Muscle of arm (tissue), 14 donors: ENCODE measurements at places on chromosomes 2 and 18. TPM values are rescaled to one million over a fixed set of nuclear protein-coding genes. Genes with fewer than 3 reads are reported as not detected.

The CNPPD1 gene
- polyA plus RNA-seq, result 34.2 TPM

The LBX2 gene
- polyA plus RNA-seq, result 1.5 TPM

The MZT2B gene
- 72.0 TPM for polyA plus RNA-seq

The SULT6B1 gene
- polyA plus RNA-seq, result not detected

The SPATA3 gene
- polyA plus RNA-seq, result not detected

The IGFBP5 gene
- polyA plus RNA-seq, result 608 TPM

The SLC4A3 gene
- polyA plus RNA-seq, result 7.0 TPM

The IMPACT gene
- polyA plus RNA-seq, result 31.5 TPM

- DNase-seq, result peak; percentile 47
Measured at GRCh38 chr2:119753041-119753929, 6.4 kb upstream of the PTPN4 start.

- DNase-seq, result no peak
Measured at GRCh38 chr2:205754924-205755321, 72.6 kb downstream of the NRP2 start.

DNA sequence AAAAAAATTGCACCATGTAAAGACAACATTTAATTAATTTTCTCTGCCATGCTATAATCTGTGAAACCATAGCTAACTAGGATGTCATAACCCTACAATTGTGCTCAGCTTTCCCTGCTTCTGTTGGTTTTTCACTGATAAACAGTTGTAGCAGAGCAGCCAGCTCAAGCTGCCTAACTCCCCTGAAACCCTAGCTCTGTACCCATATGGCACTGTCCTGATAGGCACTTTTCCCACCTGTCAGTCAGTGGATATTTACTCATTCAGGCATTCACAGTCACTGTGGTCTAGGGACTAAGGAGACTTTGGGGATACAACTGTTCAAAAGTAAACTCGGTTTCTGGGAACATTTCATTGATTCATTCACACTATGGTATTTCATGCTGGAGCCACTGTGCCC, 407.0 kb downstream of the DSEL start:
- DNase-seq, result no peak

GRCh38 chr2:37390777-37391176, 46.3 kb downstream of the QPCT start:
- DNase-seq, result no peak

DNA sequence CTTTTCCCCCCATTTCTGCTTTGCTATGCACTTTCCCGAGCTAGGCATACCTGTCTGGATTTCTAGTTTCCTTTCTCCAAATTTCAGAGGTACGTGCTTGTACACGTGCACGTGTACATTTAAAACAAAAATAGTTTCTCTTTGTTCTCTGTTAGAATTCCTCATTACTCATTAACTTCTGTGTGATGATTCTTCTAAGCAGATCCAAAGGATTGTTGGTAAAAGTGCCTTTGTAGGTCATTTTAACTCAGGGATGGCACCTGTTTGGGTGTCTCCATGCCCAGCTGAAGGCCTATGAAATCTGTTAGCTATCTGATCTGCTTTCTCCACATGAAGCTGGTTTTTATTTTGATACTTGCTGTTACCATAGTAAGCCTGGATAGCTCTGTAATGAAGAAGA, 264.3 kb downstream of the LPIN1 start:
- no peak for DNase-seq

DNA sequence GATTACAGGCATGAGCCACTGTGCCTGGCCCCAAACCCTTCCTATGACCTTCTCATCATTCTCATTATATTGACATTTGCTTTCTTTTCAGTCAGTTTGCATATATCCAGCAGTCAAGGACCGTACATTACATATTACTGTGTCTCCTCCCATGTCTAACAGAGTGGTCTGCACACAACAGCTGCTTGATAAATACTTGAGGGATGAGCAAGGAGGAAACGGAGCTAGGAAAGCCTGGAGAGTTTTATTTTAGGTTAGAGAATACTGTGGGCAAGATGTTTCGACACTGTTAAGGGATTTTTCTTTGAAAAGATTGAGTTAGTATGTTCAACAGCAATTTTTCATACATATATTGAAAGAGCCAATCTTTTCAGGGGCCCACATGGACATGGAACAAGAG, 76.2 kb upstream of the CHRNA1 start:
- no peak for DNase-seq

DNA sequence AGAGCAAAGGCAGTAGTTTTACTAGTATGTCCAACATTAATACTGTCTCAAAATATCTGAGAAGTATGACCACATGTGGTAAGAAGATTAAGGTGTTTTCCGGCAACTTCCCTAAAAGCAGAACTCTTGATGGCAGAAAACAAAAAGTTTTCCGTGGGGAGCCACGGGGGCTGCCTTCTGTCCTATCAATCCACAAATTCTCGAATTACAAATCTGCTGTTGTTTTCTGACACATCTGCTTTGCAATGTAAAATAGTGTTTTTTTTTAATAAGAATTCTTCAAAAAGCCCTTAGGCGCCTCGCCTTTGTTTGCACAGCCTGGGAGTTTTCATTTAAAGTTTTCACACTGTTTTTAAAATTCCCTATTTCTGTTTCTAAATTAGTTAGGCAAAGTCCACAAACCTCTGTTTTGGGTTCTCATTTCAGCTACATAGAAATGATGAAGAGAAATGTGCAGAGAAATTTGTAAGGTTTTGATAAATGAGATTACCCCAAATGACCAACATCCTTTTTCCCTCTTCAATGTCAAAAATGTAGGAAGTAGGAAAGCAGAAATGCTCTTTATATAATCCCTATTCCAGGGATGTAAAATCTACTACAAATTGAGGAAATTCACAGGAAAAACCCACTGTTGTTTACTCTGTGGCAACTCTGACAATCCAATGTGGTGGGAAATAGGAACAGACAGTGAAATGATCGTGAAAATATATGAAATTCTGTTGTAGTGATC, 385.8 kb downstream of the ZEB2 start:
- DNase-seq, result no peak

GRCh38 chr2:12293874-12294273, 422.9 kb upstream of the TRIB2 start:
- no peak for DNase-seq

DNA sequence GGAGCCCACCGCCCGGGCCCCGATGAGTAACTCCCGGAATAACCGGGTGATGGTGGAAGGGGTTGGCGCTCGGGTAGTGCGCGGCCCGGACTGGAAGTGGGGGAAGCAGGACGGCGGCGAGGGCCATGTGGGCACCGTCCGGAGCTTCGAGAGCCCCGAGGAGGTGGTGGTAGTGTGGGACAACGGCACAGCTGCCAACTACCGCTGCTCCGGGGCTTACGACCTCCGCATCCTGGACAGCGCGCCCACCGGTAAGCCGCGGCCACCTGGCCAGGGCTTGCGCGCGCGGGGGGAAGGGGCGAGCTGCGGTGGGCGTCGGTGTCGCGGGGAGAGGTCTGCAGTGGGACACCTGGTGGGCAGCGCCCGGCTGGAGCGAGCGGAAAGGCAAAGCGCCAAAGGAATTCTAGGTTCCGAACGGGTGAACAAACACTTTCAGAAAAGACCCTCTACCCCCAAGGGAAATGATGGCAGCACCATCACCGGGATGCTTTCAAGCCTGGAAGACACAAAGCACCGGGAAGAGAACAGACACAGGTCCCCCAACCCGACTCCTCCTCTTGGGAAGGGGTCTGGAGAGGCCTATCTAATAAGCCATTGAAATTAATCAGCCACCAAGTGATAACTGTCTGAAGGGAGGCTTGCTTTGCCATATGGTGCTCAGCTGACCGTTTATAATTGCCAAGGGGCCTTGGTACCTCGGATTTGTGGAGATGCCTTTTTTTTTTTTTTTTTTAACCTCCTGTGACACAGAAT, 1.1 kb downstream of the MIB1 start:
- DNase-seq, result peak; percentile 26

DNA sequence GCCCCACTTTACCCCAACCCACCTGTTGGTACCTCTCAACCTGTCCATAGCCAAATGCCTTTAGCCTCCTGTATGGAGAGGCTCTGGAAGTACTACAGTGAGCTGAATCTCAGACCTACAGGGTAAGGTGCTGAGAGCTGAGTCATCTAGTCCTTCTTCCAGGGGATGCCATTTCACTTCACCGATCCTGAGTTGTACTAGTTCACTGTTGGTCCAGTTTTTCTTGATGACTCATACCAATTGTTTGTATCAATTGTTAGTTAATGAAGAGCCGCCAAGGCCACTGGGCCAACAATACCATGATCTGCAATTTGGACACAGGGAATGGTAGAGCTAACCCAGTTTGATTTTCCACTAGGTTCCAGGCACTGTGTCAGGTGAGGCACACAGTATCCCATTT, 257.0 kb downstream of the CLIP4 start:
- no peak for DNase-seq

DNA sequence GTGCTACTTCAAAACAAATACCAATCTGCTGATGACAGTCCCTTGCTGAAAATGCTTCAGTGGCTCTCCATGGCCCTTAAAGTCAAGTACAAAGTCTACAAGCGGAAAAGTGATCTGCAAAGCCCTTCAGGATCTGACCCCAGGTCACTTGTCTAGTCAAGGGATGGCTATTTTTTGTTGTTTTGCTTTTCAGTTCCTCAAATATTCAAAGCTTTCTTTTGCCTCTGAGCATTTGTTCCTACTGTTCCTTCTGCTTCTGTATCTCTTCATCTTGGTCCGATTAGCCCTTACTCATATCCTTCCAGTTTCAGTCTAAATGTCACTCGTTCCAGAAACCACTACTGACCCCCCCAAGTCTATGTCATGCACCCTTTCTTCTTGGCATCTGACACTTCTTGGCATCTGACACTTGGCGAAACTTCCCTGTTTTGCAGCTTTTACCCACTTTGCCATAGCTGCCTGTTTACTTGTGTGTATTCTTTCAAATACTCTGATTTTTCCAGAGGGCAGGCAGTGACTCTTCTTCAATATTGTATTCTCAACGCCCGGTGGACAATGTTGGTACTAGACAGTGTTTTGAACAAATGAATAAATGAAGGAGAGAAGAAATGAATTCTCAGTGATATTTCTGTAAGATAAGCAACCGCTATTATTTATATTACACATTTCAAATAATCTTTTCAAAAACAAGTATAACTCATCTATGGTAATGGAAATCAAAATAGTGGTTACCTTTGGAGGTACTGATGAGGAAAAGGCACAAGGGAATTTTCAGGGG, 175.9 kb upstream of the FN1 start:
- no peak for DNase-seq

GRCh38 chr18:75618146-75618545, 190.6 kb upstream of the SMIM21 start:
- no peak for DNase-seq

DNA sequence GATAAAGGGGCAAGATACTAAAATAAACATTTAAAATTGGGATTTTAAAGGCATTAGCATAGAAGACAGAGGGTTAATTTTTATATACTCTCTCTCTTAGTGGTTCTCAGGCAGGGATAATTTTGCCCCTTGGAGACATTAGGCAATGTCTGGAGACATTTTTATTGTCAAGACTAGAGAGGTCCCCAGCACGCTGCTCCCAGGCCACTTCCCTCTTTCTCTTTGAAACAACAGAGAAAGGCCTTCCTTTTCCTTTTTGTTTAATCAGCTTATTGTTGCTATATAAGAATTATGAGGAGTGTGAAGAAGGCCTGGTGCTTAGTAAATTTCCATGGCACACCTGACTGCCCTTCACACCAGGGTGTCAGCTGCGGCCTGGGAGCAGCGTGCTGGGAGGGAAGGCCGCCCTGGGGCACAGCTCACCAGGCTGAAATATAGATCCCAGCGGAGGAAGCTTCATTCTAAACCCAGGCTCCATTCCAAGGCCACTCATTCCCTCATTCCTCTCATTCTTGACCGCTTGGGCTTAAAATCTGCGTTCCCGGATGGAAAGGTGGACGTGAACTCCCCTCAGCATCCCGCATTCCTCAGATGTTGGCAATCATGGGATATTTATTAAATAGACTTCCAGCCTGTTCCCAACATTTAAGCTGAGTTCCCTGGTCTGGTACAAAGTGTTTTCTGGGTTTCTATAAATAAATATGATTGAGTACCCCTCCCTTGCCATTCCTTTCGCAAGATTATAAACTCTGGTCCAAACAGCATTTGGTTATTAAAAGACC, 22.5 kb downstream of the SLC14A2 start:
- no peak for DNase-seq

DNA sequence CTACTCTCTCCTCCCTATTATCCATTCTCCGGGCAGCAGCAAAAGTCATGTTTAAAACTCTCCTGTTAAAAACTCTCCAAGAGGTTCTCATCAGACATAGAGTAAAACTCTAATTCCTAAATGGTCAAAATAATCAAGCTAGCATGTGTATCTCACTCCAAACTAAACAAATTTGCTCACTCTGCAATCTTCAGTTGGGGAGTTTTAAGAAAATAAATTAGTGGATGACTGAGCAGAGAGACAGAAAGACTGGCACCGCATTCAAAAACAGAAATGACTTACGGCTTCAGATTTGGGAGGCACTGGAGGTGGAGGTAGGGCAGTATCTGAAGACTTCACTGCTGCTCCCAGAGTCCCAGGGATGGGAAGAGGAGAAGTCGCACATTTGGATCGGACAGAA, 96.9 kb downstream of the MEP1B start:
- no peak for DNase-seq

- DNase-seq, result no peak
Measured at GRCh38 chr18:78889250-78889649, 90.4 kb upstream of the SALL3 start.

- peak; percentile 7 for DNase-seq
Measured at GRCh38 chr2:204775766-204776165, 230.5 kb downstream of the PARD3B start.

- no peak for DNase-seq
Measured at GRCh38 chr2:112033600-112033999, 21.5 kb upstream of the TMEM87B start.

- no peak for DNase-seq
Measured at GRCh38 chr18:27749194-27749593, 427.7 kb downstream of the CDH2 start.

GRCh38 chr2:207163053-207163755, 2.5 kb downstream of the KLF7 start:
- no peak for DNase-seq

DNA sequence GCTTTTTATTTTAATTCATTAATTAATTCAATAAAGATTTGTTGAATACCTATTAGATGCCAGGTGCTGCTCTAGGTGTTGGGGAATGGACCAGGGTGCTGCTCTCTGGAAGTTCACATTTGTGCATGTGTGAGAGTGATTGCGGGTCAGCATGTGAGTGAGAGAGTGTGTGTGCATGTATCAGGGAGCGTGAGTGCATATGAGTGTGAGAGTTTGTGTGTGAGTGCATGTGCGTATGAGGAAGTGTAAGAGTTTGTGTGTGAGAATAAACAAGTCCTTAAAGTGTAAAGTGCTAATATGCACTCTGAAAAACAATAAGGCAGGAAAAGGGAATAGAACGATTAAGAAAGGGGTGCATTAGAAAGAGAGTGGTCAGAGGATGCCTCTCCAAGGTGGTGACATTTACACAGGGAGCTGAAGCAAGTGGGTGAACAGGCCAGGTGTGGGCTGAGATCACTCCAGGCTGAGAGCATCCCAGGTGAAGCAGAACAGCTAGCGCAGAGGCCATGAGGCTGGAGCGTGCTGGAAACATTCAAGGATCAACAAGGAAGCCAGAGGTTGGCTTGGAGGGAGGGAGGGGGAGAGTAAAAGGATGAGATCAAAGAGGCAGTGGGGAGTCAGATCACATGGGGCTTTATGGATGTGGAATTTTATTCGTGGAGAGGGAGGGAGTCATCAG, 50.5 kb upstream of the SLC1A4 start:
- DNase-seq, result no peak

GRCh38 chr2:176449852-176450251, 180.6 kb downstream of the MTX2 start:
- no peak for DNase-seq
